Activated naive CD4-positive, alpha-beta T cell (primary cell): ENCODE measurements at places on chromosomes 2 and 18.

- no peak for DNase-seq
Measured at GRCh38 chr2:1641523-1641922, 102.8 kb downstream of the PXDN start.

GRCh38 chr2:219419331-219420197 is 1.4 kb downstream of the DES start:
- no peak for DNase-seq

DNA sequence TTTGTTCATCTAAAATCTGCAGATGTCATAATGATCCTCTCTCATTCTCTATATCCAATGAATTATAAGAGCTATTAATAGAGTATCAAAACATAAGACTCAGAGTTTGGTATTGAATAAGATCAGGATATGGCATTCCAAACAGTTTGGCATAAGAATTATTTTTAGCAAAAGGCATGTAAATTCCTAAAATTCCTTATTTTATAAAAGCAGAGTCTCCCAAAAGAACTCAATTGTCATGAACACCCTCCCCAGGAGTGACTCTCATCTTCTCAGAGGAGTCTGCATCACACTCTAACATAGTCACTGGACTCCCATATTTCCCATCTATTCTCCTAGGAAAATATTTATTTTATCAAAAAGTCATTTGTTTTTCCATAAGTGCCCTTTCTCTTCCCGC is 1710.2 kb upstream of the SLC39A10 start:
- no peak for DNase-seq

GRCh38 chr2:175557810-175558377 is 376.4 kb upstream of the ATP5MC3 start:
- DNase-seq, result no peak

DNA sequence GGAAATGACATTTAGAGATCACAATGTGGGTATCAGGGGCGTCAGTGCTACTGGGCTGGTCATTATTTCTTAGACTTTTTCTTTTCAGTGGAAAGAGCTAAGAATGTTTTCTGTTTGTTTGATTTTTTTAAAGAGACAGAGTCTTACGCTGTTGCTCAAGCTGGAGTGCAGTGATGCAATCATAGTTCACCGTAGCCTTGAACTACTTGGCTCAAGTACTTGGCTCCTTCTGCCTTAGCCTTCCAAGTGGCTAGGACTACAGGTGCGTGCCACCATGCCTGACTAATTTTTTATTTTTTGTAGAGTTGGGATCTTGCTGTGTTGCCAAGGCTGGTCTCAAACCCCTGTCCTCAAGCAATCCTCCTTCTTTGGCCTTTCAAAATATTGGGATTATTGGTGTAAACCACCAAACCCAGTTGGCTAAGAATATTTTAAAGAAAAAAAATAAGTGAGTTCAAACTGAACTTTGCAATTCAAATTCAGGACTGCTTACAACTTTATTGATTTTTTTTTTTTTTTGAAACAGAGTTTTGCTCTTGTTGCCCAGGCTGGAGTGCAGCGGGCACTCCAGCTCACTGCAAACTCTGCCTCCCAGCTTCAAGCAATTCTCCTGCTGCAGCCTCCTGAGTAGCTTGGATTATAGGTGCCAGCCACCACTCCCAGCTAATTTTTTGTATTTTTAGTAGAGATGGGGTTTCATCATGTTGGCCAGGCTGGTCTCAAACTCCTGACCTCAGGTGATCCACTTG is 154.2 kb downstream of the MIB1 start:
- DNase-seq, result no peak

- DNase-seq, result no peak
Measured at GRCh38 chr2:120508567-120509041, 162.7 kb downstream of the INHBB start.
